CD4-positive, alpha-beta memory T cell (primary cell): ENCODE measurements at places on chromosomes 7 and 10. TPM values are rescaled to one million over a fixed set of nuclear protein-coding genes. Genes with fewer than 3 reads are reported as not detected.

CNNM1 gene
- not detected for polyA plus RNA-seq

CRPPA gene
- polyA plus RNA-seq: 0.87 TPM

CASTOR2 gene
- polyA plus RNA-seq: 0.96 TPM

PON1 gene
- polyA plus RNA-seq: not detected

CCL24 gene
- polyA plus RNA-seq: not detected

GPR141 gene
- not detected for polyA plus RNA-seq

POLR2J2 gene
- 7.9 TPM for polyA plus RNA-seq

CDH23 gene
- polyA plus RNA-seq: 1.8 TPM

SLC26A5 gene
- not detected for polyA plus RNA-seq

PAPSS2 gene
- polyA plus RNA-seq: 0.15 TPM

PALD1 gene
- not detected for polyA plus RNA-seq

GHITM gene
- 525 TPM for polyA plus RNA-seq

AGBL3 gene
- polyA plus RNA-seq: 0.42 TPM

HELLS gene
- 3.0 TPM for polyA plus RNA-seq

RBP3 gene
- not detected for polyA plus RNA-seq

PRSS1 gene
- polyA plus RNA-seq: not detected

CTAGE4 gene
- not detected for polyA plus RNA-seq

C10orf62 gene
- not detected for polyA plus RNA-seq

FAM25G gene
- polyA plus RNA-seq: not detected

CNPY1 gene
- not detected for polyA plus RNA-seq

ASAH2B gene
- polyA plus RNA-seq: 3.1 TPM

ADK gene
- polyA plus RNA-seq: 66.6 TPM

TRPV5 gene
- polyA plus RNA-seq: not detected

GPR85 gene
- polyA plus RNA-seq: not detected
